Effector CD4-positive, alpha-beta T cell (primary cell): ENCODE measurements at places on chromosomes 3 and 15.

GRCh38 chr3:52872245-52872644 is 25.1 kb downstream of the STIMATE start:
- no peak for DNase-seq

- no peak for DNase-seq
Observed at GRCh38 chr3:16514755-16515353, 1.4 kb upstream of the RFTN1 start.

- no peak for DNase-seq
Observed at GRCh38 chr15:72916897-72917296, 133.3 kb upstream of the ADPGK start.

GRCh38 chr3:121863801-121864200 is 28.8 kb downstream of the EAF2 start:
- DNase-seq: no peak

DNA sequence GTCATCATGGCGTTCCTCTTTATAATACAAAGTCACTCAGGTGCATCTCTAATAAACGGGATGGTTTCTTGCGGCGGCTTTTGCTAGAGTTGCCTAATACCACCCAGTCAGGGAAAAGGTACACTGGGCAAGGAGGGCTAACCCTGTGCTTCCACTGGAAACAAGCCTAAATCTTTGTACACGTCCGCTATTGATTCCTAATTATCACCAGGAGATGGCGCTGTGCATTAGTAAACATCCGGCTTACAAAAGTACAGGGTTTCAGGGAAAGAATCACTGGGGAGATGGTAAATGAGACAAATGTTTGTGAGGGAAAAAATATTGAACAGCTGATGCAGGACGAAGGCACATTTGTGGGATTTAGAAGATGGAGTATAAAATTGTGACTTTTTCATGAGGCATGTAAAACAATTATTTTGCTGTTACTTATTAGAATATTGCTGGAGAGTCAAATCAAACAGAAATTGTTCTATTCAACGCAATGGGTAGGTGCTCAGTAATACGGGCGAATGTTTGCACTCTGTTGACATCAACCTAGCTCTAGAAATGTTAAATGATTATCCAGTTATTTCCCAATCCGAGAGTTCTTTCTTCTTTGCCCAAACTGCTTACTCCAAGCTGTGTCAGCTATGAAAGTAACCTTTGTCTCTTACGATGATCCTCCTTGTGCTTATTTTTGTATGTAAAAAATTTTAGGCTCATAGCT is 50.6 kb downstream of the GMNC start:
- no peak for DNase-seq

- DNase-seq: no peak
Observed at GRCh38 chr3:189630767-189631372, 319 bp upstream of the TP63 start.

DNA sequence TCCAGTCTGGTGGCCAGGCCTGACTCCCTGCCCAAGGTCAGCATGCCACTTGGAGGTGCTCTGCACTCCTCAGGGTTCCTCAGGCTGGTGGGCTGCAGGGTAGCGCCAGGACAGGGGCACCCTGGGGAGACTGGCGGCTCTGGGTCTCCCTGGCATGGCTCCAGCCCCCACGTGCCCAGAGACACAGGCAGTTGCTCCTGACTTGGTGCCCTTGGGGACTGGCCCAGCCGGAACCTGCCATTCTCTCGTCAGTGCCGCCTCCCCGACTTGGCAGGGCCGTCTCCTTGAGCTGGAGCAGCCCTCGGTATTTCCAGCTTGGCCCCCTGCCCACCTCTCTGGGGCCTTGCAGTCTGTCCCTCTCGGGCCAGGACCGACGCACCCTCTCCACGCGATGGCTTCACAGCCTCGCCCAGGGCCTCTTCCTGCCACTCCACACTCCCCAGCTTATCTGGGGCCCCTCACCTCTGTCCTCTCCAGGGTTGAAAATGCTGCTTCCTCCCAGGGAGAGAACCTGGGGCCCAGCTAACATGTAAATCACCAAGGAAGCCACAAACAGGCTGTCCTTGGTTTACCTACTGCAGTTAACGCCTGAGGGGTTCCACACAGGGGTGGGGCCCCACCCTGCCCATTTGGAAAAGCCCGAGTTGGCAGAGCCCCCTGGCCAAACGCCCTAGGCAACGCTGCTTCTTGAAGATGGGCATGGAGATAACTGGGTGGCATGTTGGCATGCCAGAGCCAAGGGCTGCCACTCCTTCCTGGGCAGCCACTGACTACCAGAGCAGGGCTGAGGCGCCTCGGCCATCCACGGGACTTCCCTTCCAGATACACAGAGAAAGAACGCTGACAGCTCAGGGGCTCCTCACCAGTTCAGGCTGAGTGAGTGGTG is 61.4 kb downstream of the SMAD6 start:
- DNase-seq: no peak

- DNase-seq: no peak
Observed at GRCh38 chr3:186151077-186151971, 42.4 kb upstream of the ETV5 start.

- peak; percentile 14 for DNase-seq
Observed at GRCh38 chr3:190514413-190515153, 698 bp downstream of the IL1RAP start.

DNA sequence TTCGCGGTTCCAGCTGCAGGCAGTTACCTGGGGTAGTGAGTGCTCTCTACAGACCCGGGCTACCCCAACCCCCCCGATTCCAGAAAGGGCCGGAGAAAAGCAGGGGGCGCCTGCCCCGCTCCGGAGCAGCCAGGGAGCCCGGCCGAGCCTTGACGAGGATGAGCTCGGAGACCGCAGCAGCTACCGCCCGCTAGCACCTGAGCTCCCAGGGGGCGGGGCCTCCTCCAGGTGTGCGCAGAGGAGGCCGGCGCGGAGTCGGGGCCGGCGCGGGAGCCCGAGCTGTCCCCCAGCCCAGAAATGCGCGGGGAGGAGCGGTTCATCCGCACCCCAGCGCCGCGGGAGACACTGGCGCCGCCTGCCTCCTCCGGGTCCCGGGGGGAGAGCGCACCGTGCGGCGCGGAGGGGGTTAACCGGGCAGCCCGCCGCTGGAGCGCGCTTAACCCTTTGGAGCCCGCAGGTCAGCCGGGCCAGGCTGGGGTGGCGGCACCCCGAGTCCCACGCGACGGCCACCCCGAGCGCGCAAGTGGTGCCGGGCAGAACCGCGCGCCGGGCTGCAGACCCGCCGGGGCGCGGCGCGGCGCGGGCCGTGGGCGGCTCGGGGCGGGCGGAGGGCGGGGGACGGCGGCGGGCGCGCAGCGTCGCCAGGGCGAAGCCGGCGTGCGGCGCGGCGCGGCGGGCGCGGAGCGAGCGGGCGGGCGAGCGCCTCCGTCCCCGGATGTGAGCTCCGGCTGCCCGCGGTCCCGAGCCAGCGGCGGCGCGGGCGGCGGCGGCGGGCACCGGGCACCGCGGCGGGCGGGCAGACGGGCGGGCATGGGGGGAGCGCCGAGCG is at the start of gene CACNA1D:
TSS of gene CACNA1D (plus strand) at position 649 of the 829 bp plus-strand sequence. CDS start 556 bp downstream, outside the sequence.
- no peak for DNase-seq

GRCh38 chr3:71048948-71049347 is 534.6 kb downstream of the FOXP1 start:
- DNase-seq: no peak
